Adipocyte (in vitro differentiated cells): ENCODE measurements at places on chromosomes 3 and 15.

- DNase-seq, result no peak
Measured at GRCh38 chr15:85423256-85423655, 42.9 kb downstream of the AKAP13 start.

- no peak for DNase-seq
Measured at GRCh38 chr3:59386165-59386564, 336.3 kb upstream of the CFAP20DC start.

DNA sequence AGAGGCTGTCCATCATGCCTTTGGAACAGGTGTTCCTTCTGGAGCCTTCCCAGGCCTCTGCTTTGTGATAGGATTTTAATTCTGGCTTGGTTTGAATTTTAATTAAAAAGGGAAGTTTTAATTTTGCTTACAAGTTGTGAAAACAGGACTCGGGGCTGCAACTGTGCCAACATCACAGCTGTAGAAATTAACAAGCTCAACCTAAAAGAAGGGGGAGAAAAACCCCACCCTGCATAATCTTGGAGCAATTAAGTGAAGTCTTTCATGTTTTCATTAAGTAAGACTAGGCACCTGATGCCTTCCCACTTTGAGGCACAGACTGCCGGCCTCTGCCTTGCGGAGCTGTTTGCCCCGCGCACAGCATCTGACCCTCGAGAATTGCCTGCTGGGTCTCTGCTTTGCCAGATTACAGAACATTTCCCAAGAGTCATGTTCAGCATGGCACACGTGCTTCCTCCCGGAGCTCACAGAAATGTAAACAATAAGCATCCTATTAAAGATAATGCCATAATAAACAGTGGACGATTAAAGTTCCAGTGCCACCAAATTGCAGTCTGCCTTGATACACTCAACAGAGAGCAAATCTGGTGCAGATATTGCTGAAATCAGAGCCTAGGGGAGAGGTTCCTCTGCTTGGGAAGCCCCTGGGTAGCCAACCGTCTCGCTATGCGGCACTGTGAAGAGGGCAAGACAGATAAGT lies 364.2 kb downstream of the LRTM1 start:
- DNase-seq, result no peak

DNA sequence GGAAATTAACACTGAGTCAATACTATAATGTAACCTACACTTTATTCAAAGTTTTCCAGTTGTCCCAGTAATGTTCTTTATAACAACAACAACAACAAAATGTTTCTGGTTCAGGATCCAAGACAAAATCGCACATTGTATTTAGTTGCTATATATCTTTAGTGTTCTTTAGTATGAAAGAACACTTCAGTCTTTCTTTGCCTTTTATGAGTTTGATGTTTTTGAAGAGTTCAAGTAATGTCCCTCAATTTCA lies 7.6 kb upstream of the GRAMD1C start:
- no peak for DNase-seq

GRCh38 chr15:61828008-61828407 lies 232.2 kb downstream of the VPS13C start:
- no peak for DNase-seq

- peak; percentile 70 for DNase-seq
Measured at GRCh38 chr3:71103430-71103921, 480.1 kb downstream of the FOXP1 start.

DNA sequence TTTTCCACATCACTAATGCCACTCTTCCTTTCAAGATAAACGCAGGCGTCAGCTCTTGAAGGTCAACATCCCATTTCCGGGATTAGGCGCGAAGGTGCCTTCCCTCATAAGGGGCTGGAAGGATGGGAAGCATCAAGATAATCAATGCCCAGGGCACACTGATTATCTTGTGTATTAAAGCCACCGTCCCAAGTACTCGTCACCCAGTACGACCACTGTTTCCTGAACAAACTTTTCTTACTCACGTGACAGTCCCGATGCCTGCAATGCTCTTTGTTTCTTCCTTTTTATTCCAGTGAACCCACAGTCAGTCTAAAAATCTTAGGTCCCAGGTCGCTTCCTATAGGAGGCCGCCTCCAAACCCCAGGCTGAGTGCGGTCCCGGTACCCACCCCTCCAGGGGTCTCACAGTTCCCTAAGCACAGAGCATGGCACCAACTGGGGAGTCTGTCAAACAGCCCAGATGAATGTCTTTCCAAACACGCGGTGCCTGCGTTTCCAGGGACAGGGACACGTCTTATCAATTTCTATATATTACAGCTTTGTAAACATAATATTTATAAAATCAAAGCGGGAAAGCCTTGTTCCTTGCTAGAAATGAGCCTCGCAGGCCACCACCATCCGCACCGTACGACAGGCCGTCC lies 589 bp downstream of the ANAPC13 start:
- DNase-seq, result no peak

GRCh38 chr3:187958432-187959003 lies 195.4 kb upstream of the LPP start:
- no peak for DNase-seq

- DNase-seq, result peak; percentile 25
Measured at GRCh38 chr3:140470962-140471361, 206.9 kb upstream of the TRIM42 start.

DNA sequence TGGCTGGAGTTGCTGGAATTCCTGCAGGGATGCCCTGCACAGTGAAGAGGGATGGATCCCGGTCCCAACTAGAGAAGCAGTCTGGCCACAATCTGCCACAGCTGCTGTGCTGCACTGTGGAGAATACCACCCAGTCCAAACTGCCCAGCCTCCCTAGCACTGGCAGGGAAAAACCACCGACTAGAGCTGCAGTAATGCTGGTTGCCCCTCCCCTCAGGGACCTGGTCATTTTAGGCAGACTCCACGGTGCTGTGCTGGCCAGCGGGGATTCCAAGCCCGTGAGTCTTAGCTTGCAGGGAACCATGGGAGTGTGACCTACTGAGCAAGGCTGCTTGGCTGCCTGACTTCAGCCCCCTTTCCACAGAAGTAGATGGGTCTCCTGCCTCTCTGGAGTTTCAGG lies 478.0 kb upstream of the ATP11B start:
- no peak for DNase-seq

- no peak for DNase-seq
Measured at GRCh38 chr3:17500618-17501017, 241.8 kb downstream of the TBC1D5 start.

DNA sequence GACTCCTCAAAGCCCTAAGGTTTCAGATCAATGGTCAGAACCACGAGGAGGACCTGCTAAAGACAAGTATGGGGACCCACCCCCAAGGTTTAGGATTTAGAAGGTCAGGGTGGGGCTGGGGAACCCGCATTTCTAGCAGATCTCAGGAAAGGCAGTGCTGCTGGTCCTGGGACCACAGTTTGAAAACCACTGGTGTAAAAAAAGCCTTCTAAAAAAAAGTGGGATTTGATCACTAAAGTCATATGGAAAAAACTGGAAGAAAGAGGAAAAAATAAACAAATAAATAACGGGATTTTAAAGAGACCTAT lies 832 bp downstream of the SLC41A3 start:
- DNase-seq, result no peak

GRCh38 chr3:147680837-147681483 lies 271.8 kb downstream of the ZIC1 start:
- no peak for DNase-seq

- DNase-seq, result peak; percentile 90
Measured at GRCh38 chr3:140629357-140630137, 48.3 kb upstream of the TRIM42 start.

DNA sequence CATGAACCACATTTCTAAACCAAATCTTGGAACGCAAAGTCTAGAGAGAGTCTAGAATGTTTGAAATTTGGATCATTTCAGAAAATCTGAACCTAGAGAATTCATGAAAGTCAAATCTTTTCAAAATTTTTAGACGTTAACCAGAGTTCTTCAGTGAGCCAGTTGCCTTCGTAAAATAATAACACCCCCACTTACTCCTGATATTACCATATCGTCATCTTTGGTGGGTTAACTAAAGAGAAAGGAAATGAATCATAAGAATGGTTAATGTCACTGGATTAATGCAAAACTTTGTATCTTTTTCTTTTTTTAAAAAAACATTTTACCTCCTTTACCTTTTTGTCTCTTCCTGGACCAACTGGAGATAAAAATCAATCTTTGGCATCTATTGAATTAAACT lies 1.2 kb upstream of the ZBED2 start:
- DNase-seq, result no peak

DNA sequence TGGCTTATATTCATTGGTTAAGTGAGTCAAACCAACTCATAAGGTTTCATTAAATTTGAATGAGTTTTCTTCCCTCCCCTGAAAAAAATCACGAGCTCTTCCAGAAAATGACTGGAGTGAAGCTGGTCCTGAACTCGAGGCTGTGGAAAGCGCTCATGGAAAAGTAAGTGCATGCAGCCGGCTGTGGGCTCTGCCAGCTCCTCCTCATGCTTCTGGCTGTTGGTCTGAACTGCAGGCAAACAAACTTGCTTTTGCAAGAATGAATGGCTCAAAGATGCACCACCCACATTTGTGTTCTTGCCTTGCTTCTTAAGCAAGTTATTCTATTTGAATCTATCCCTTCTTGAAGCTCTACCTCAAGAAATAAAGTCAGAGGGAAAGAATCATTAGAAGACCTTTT lies 6.2 kb downstream of the ETV5 start:
- DNase-seq, result peak; percentile 61

- no peak for DNase-seq
Measured at GRCh38 chr15:41511899-41512369, 1.7 kb downstream of the LTK start.

GRCh38 chr15:62279041-62279440 lies 114.0 kb upstream of the C2CD4B start:
- DNase-seq, result no peak

DNA sequence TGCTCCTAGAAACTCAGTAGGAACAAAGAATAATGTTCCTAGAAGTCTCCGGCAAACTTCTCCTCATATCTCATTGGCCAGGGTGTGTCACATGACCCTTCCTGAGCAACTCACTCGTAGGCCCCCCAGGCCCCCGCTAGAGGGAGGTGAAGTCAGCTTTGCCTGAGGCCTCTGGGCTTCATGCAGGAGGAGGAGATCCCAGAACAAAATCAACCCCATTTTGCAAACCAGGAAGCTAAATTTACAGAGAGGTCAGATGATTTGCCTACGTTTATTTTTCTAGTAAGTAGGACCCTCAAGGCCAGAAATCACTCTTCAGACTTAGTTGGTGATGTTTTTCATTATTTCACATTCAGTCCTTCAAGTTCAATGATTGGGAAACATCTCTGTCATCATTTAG lies 99.1 kb downstream of the SSR3 start:
- DNase-seq, result no peak

GRCh38 chr3:104286645-104287044 lies 1080.1 kb upstream of the ALCAM start:
- DNase-seq, result no peak

DNA sequence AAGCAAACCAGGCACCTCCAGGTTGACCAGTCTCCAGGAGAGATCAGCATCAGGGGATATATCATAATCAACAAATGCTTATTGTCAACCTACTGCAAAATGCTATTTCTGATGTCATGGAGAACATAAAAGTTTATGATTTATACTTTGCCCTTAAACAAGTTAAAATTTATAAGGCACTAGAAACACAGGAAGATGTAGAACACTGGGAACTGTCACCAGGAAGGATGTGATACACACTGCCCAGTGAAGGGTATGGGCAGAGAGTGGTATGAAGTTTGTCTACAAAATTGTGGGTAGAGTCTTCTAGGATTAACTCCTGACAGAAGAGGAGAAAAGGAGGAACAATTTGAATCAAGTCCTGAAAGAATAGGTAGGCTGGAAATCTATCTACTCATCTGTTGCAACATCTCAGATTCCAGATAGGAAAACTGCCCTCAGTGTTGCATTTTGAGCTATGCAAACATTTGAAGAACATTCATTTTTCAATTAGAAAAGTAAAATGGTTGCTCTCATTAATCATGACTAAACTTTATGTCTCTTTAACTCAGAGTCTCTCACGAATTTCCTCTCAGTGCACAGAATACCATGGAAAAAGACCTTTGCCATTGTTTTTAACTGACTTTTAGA lies 105.9 kb upstream of the SKOR1 start:
- no peak for DNase-seq

DNA sequence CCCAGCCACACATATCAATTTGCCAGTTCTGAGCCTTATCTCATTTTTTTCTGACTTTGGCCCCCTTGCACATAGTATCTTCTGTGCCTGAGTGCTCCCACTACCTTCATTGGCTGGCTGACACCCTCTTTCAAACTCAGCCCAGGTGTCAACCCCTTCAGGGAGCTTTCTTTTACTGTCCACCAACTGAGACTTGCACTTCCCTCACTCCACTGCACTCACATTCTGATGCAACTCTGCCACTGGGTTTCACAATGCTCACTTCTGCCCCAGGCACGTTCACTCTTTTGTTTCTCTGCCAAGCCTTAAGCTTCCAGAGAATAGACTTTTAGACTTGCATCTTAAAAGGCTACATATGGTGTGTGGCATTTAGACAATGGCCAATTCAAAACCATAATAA lies 101.5 kb upstream of the CBLB start:
- peak; percentile 93 for DNase-seq

DNA sequence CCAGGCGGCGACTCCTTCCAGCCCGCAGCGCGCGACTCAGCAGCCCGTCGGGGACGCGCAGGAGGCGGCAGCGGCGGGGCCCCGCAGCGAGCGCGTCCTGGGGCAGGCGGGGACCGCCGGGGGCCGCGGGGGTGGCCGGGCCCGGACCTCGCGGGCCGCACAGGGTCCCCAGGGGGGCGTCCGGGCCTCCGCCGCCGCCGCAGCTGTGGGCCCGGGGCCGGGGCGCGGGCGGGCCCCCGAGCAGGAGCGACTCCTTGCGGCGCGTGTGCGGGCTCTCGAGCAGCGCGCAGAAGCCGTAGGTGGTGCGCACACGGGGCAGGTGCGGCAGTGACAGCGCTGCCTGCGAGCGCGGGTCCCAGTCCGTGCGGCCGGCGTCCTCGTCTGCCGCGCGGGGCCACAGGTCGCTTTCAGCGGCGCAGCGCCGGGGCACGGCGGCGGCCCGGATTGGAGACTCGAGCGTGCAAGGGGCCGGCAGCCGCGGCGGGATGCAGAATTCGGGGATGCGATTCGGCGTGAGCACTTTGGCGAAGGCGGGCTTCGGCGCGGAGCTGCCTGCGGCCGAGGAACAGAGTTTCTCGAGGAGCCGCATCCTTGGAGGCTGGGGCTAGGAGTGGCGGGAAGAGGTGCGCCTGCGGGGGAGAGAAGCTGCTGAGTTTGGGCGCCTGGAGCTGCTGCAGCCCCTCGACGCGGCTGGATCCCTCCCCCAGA lies 535 bp downstream of the C2CD4B start:
- DNase-seq, result peak; percentile 12

DNA sequence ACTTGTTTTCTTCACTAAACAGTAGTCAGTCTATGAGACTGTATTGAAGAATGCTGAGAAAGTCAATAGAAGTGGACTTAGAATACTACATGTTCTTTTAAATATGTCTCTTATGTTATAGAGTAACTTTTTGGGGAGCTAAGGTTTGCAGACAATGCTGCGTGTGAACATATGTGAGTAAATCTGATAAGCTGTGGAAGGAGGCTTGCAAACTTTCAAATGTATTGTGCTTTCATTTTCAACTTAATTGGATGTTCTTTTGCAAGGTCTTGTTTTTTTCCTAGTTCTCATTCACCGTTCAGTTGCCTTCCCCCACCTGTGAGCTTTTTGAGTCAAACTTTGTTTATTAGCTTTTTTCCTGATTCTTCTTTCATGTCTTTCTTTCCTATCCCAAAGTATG lies 176.2 kb downstream of the LPP start:
- DNase-seq, result no peak

- DNase-seq, result no peak
Measured at GRCh38 chr3:158355623-158356588, 215.1 kb upstream of the MLF1 start.

- DNase-seq, result no peak
Measured at GRCh38 chr3:146386936-146387335, 82.4 kb downstream of the PLSCR2 start.
